Neuronal stem cell (in vitro differentiated cells): ENCODE measurements at places on chromosomes 7 and 10.

GRCh38 chr7:85471740-85472139 lies 284.9 kb upstream of the SEMA3D start:
- DNase-seq = no peak
- no peaks in the 10 kb centered on the region for H3K36me3 ChIP-seq
- H3K4me1 ChIP-seq = peaks cover 3% of the 10 kb centered on the region
- H3K4me3 ChIP-seq = no peak overlapping the region
- H3K27me3 ChIP-seq = no peaks in the 10 kb centered on the region

DNA sequence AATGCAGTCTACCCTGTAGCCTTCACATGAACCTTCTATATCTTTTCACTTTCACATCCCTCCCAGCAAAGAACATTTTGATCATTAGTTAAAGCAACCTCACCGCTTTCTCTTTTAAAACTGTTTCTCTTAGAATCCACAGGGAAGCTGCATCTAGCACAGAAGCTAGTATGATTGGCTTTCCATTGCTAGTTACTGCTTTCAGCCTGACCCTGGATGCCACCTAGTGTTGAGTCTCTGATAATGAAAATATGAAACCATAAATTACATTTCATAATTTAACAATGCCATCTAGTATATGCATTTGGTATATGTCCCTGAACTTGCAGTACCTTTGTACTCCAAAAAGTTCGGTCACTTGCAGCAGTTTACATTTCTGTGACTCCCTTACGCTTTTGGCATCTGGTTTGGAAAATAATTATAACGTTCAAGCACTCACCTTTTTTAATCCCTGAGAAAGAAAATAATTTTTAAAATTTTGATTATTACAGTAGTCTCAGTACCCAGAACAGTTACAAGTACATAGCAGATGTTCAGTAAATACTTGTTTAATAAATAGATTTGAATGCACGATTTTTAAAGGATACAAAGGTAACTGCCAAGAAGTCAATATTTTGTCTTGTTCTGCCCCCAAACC lies 22.7 kb downstream of the CISD1 start:
- no peaks in the 10 kb centered on the region for H3K4me1 ChIP-seq
- no peaks in the 10 kb centered on the region for H3K36me3 ChIP-seq
- H3K4me3 ChIP-seq = no peak overlapping the region
- no peaks in the 10 kb centered on the region for H3K27me3 ChIP-seq
- H3K27ac ChIP-seq = no peak overlapping the region

DNA sequence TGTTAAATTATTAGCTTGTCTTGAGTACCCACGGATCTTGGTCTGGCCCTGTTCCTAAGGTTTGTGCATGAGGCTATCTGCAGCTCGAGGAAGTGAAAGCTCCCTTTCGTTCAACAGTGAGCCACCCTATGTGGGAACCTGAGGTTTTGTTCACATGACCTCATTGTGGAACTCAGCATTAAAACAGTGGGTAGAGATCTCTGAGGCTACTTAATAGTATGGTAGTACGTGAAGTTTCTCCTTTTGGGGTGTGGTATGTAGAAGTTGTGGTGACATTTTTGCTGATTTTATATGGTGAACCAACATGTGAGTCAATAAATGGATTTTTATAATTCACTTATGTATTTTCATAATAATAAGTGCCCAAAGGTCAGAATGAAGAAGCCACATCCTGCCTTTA lies 252.7 kb upstream of the FERD3L start:
- H3K4me1 ChIP-seq = no peaks in the 10 kb centered on the region
- H3K27ac ChIP-seq = no peak overlapping the region
- no peak for DNase-seq
- H3K27me3 ChIP-seq = no peaks in the 10 kb centered on the region
- H3K36me3 ChIP-seq = no peaks in the 10 kb centered on the region

DNA sequence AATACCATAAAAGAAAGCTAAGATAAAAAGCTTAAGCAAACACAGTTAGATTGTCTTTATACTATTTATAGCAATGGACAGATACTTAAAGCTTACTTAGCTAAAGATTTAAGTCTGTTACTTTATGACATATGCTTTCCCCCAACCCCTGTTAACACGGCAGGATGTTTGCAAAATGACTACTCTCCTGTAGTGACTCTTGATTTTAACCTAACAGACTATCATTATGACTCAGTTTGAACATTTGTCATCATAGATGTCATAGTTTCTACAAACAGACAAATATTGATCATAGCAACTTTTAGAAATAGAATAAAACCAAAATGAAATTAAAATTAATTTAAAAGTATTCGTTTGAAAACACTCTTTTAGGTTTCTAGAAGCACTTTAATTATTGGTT lies 7.8 kb upstream of the COMMD3 start:
- H3K36me3 ChIP-seq = no peaks in the 10 kb centered on the region
- DNase-seq = no peak

- H3K27me3 ChIP-seq = no peaks in the 10 kb centered on the region
- no peak overlapping the region for H3K4me3 ChIP-seq
- H3K36me3 ChIP-seq = no peaks in the 10 kb centered on the region
- peak; percentile 51 for DNase-seq
These were observed 16.8 kb upstream of the ABCB5 start for GRCh38 chr7:20598459-20599309.

GRCh38 chr10:120580918-120581895 lies 124.2 kb downstream of the PLPP4 start:
- no peak overlapping the region for H3K27ac ChIP-seq
- no peaks in the 10 kb centered on the region for H3K36me3 ChIP-seq
- no peak for DNase-seq
- no peaks in the 10 kb centered on the region for H3K27me3 ChIP-seq
- peaks cover 2% of the 10 kb centered on the region for H3K4me1 ChIP-seq

DNA sequence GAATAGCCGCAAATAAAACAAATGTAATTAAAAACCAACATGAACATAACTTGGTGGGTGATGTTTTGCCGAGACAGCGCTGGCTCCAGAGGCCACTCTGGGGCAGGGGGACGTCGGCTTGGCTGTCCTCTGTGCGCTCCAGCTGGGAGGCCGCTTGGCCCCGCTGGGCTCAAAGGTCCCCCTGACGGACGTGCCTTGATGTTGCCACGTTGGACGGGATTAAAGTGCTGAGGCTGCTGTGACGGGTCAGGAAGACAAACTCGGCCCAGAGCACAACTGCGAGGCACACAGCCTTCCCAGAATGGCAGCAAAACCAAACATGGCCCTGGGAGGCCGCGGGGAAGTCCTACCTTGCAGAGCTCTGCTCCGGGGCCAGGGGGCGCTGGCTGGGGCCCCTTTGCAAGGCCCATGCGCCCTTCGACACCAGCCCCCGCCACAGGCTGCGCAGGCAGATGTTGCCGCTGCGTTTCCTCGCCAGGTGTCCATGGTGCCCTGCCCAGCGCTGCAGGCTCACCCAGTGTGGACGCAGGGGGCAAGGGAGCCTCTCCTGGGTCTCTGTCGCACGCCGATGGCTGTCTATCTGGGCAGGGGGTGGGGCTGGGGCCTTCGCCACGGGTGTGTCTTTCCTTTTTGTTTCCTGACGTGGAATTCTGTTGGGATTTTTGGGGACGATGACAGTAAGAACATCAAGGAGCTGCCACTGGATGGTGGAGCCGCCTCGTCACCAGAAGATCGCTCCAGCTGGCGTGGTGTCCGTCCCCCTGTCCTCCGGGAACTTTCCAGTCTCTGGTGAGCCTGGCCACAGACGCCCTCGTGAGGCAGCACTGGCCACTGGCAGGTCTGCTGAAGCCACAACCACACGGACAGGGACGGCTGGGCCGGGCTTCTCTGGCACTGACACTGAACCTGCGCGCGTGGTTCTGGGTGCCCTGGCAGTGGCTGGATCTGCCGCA lies 99.6 kb upstream of the DIP2C start:
- H3K27me3 ChIP-seq = no peaks in the 10 kb centered on the region
- H3K4me1 ChIP-seq = peaks cover 6% of the 10 kb centered on the region
- H3K27ac ChIP-seq = no peak overlapping the region
- H3K4me3 ChIP-seq = no peak overlapping the region
- H3K36me3 ChIP-seq = no peaks in the 10 kb centered on the region
- peak; percentile 57 for DNase-seq

DNA sequence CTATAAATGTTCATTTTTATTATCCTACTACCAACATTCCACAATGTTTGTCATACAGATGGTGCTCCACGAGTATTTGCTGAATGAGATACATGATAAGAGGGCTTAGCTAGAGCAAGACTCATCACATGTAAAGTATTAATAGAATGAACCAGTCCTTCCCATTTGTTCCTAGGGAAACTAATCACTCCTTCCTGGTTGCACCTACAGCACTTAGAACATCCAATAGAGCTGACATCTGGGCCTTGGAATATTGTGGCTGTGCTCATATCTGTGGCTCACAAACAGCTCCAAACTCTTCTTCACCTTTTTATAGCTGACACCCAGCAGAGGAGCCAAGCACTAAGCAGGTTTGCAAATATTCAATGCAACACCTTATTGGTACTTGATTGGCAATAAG lies 91.9 kb upstream of the C1GALT1 start:
- H3K27ac ChIP-seq = no peak overlapping the region
- peaks cover 3% of the 10 kb centered on the region for H3K4me1 ChIP-seq
- no peaks in the 10 kb centered on the region for H3K36me3 ChIP-seq
- H3K27me3 ChIP-seq = no peaks in the 10 kb centered on the region
- DNase-seq = no peak
- no peak overlapping the region for H3K4me3 ChIP-seq

GRCh38 chr10:124624895-124625294 lies 119.3 kb downstream of the FAM53B start:
- no peaks in the 10 kb centered on the region for H3K27me3 ChIP-seq
- H3K4me1 ChIP-seq = peaks cover 41% of the 10 kb centered on the region
- H3K4me3 ChIP-seq = no peak overlapping the region
- no peak overlapping the region for H3K27ac ChIP-seq
- no peak for DNase-seq

DNA sequence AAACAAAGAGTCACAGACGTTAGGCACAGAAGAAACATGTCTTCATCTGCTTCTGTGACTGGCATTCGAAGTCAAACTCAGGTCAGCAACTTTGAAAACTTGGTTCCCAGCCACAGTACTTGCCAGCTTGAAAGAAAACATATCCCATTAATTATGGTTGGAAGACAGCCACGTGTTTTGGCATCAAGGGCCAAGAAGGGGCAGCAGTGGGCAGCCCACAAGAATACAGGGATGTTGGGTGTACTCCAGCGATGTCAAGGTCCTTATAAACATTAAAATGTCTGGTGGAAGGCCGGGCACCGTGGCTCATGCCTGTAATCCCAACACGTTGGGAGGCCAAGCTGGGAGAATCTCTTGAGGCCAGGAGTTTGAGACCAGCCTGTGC lies 29.5 kb downstream of the JCAD start:
- peaks cover 3% of the 10 kb centered on the region for H3K4me1 ChIP-seq
- no peaks in the 10 kb centered on the region for H3K36me3 ChIP-seq
- no peak overlapping the region for H3K27ac ChIP-seq
- no peaks in the 10 kb centered on the region for H3K27me3 ChIP-seq
- no peak overlapping the region for H3K4me3 ChIP-seq
- DNase-seq = no peak

- H3K4me3 ChIP-seq = no peak overlapping the region
- H3K4me1 ChIP-seq = peaks cover 13% of the 10 kb centered on the region
- no peaks in the 10 kb centered on the region for H3K36me3 ChIP-seq
- H3K27ac ChIP-seq = no peak overlapping the region
These were observed 97.8 kb downstream of the GFRA1 start for GRCh38 chr10:116175231-116175630.

DNA sequence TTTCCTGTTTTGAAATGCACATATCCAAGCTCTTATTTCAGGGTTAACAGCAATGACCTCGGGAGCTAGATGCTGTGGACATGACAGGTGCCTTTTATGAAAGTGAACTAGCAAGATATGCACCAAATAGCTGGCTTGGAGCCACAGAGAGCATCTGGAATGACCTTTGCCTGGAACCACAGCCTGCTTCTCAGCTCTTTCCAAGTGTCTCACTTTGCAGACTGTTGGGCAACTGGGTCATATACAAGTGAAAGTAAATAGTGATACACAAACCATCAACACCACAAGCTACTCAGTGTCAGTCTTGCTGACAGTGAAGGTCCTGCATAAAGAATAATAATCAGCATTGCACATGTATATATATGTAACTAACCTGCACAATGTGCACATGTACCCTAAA lies 183.5 kb downstream of the RNF133 start:
- H3K27me3 ChIP-seq = no peaks in the 10 kb centered on the region
- peaks cover 5% of the 10 kb centered on the region for H3K4me1 ChIP-seq
- H3K27ac ChIP-seq = no peak overlapping the region
- no peak for DNase-seq

GRCh38 chr10:54124209-54124885 lies 676.7 kb downstream of the PCDH15 start:
- H3K4me3 ChIP-seq = no peak overlapping the region
- no peaks in the 10 kb centered on the region for H3K27me3 ChIP-seq
- DNase-seq = no peak
- no peaks in the 10 kb centered on the region for H3K36me3 ChIP-seq

DNA sequence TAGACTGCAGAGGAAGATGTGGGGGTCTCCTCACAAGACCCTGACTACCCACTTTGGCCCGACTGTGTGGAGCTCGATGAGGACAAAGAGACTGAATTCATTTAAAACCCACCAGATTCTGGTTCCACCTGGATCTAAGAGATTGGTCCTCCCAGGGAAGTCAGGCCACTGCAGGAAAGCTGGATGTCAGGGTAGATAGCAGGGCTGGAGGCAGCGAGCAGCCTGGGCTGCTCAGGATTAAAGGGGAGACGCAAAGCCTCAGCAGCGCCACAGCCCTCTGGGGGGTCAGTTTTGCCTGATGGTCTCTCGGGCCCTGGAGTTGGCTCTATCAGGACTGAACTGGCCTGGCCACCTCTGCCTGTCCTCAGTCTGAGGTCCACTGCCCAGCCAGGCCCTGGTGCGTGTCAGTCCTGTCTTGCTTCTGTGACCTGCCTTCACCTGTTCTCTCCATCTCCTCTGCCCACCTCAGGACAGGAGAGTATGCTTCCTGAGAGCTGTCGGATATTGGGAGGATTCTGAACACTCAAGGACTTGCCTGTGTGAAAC lies 12.2 kb upstream of the KLRG2 start:
- no peak for DNase-seq
- H3K27ac ChIP-seq = no peak overlapping the region
- H3K4me1 ChIP-seq = peaks cover 12% of the 10 kb centered on the region
- H3K27me3 ChIP-seq = no peaks in the 10 kb centered on the region

DNA sequence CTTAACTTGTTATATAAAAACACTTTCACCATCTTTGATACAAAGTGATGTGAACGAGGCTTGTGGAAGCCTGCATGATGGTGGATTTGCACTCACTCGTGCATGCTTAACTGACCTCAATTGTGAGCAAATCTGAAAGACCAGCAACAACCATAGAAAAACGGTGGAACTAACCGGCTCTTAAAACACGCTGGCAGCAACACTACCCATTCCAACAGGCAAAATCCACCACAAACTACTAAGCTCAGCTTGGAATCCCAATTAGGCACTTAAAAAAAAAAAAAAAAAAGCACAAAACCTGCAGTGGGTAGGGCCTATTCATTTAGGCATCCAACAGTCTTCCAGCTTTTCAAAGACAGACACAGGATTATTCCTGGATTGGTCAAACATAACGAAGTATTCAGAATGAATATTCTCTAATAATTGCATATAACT lies 1.8 kb downstream of the GDI2 start:
- peak overlapping the region; percentile 79 for H3K27ac ChIP-seq
- no peaks in the 10 kb centered on the region for H3K27me3 ChIP-seq
- DNase-seq = peak; percentile 61
- no peaks in the 10 kb centered on the region for H3K4me1 ChIP-seq
- peak overlapping the region; percentile 69 for H3K4me3 ChIP-seq

GRCh38 chr10:110029450-110029849 lies 21.7 kb downstream of the ADD3 start:
- H3K27me3 ChIP-seq = no peaks in the 10 kb centered on the region
- H3K36me3 ChIP-seq = no peaks in the 10 kb centered on the region
- no peak for DNase-seq
- no peak overlapping the region for H3K4me3 ChIP-seq

- no peaks in the 10 kb centered on the region for H3K27me3 ChIP-seq
- no peak for DNase-seq
- no peaks in the 10 kb centered on the region for H3K4me1 ChIP-seq
These were observed 12.7 kb downstream of the ACADSB start for GRCh38 chr10:123021517-123021916.
